ENCODE measurements at places on chromosomes 5 and 9.

GRCh38 chr5:3118340-3118739 is 366.9 kb upstream of the IRX2 start:
- DNase-seq = no peak

DNA sequence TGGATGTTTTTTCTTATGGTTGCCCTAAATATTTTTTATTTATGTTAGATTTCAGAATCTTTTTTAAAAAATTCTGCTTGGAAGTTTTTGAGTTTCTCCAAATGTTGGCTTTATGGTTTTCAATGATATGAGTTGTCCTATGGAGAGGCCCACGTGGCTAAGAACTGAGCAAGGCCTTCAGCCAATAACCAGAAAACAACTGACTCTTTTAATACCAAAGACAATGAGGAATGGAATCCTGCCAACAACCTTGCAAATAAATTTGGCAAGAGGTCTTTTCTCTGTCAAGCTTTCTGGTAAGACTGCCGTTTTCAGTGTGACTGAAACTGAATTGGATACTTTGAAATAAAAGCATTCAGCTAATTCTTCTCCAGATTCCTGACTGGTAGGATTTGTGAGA is 1740.1 kb upstream of the WWC1 start:
- no peak for DNase-seq

DNA sequence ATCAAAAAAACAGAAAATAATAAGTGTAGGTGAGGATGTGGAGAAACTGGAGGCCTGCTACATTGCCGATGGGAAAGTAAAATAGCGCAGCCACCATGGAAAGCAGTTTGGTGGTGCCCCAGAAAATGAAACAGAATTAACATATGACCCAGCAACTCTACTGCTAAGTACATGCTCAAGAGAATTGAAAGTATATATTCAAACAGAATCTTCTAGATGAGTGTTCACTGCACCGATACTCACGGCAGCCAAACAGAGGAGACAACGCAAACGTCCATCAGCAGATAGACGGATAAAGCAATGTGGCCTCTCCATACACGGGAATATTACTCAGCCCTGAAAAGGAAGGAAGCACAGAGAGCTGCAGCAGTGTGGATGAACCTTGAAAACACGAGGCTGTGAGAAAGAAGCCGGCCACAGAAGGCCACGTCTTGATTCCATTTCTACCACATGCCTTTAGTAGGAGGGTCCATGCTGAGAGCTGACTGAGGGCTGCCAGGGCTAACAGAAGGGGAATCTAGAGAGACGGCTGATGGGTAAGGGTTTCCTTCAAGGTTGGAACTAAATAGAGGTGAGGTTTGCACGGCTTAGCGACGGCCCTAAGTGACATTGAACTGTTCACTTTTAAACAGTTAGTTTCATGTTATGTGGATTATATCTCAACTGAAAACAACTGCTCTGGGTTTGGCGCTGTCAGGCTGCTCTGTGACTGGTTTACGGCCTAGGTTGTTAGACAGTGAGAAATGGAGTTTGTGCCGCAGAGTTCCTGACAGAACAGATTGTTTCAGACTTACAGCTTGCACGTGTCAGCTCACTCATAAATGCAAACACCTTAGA is 29.8 kb downstream of the AHRR start:
- DNase-seq = no peak

GRCh38 chr5:10266839-10267238 is 16.8 kb downstream of the CCT5 start:
- DNase-seq = peak; percentile 44

DNA sequence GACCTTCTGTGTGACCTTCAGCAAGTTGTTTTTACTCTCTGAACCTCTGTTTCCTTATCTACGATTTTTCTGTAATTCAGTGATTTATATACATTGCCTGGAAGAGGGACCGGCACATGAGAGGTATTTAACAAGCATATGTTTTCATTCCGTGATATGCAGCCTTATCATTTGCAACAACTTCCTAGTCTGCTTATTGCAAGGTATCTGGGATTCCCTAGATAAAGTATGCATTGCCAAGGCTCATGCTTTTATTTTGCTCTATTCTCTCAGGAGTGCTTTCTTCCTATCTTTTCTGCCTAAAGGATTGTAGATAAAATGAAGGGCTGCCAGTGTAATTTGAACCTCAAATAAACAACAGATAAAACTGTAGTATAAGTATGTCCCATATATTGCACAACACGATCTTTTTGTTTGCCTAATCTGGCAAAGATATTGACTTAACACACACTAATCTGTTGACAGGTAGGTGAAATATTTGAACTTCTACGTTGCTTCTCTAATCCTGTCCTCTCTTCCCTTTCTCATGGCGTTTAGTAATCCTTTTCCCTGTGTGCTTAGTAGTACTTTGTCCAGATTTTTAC is 377.2 kb upstream of the TNC start:
- peak; percentile 80 for DNase-seq

GRCh38 chr9:89639961-89640360 is 35.1 kb downstream of the GADD45G start:
- no peak for DNase-seq

- no peak for DNase-seq
Observed at GRCh38 chr5:96111080-96111756, 149.6 kb upstream of the ELL2 start.

- DNase-seq = no peak
Observed at GRCh38 chr9:100087218-100087617, 11.6 kb downstream of the ERP44 start.

DNA sequence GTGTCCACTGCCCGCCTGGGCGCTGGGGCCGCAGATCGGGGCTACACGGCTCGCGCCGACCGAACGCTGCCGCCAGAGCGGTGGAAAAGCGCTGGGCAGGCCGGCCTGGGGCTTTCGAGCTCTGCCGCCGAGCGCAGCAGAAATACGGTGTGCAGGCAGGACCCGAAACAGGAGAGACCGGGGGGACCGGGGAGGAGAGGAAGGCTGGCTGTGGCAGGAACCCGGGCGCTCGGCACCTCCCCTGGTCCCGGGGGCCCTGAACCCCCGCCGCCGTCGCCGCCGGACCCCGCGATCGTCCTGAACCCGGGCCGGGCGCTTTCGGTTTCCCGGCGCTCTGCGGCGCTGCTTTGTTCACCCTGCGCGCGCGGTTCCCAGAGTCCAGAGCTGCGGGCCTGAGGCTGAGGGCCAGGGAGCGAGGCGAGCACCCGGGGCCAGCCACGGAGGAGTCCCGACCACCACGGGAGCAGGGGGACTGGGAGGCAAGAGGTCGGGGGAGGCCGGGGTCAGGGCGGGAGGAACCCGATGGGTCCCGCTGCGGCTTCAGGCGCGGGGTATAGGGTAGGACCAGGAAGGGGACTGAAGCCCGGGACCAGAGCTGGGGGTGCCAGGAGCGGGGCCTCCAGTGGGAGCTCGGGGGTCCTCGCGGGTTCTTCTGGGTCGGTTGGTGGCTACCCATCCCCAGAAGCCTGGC is 12.0 kb downstream of the IRX2 start:
- no peak for DNase-seq

GRCh38 chr5:178632285-178632684 is 5.4 kb upstream of the CLK4 start:
- no peak for DNase-seq

DNA sequence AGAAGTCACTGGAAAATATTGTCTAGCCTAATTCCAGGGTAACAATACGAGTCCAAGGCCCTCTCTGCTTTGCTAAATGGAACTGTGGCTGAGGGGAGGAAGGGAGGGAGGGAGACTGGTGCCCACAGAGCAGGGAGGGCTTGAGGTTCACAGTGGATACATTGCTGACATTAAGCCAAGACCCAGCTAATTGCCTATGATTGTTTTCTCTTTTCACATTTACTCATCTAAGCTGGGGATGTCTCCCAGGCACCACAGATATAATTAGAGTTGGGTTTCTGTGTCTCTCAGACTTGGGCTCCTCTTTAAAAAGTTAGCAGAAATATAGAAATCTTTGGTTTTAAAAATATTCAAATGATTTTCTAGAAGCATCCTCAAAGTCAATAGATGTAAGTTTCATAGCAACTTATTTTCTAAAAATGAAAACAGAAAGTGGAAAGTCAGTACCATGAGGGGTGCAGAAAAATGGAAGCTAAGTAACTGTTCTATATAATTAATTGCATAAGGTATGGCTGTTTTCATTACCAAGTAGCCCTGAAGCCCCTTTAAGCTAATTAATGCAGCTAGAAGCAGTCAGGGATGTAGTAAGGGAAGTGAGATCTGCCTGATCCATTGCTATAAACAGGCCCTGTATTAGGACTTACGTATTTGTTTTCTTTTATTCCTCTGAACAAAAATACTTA is 259.8 kb downstream of the NDUFS4 start:
- DNase-seq = no peak

GRCh38 chr9:8718121-8718725 is 918.6 kb upstream of the DMAC1 start:
- no peak for DNase-seq

GRCh38 chr5:169003721-169004541 is 297.0 kb downstream of the SLIT3 start:
- DNase-seq = no peak

All from DMS53 (cell line).